ENCODE measurements at places on chromosomes 4 and X. TPM values are rescaled to one million over a fixed set of nuclear protein-coding genes. Genes with fewer than 3 reads are reported as not detected.

DNA sequence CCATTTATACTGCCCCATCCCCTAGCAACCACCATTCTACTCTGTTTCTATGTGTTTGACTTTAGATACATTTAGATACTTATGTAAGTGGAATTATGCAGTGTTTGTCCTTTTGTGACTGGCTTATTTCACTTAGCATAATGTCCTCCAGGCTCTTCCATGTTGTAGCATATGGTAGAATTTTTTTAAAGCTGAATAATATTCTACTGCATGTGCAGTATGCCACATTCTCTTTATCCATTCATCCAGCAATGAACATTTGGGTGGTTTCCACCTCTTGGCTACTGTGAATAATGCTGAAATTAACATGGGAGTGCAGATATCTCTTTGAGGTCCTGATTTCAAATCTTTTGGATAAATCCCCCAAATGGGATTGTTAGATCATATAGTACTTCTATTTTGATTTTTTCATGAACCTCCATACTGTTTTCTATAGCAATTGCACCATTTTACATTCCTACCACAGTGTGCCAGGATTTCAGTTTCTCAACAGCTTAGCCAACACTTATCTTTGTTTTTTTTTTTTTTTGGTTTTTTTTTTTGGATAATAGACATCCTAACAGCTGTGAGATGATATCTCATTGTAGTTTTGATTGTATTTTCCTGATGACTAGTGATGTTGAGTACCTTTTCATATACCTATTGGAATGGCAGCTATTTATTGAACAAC lies 105.9 kb upstream of the LNX1 start:
- no peaks in the 10 kb centered on the region for H3K36me3 ChIP-seq
- no peak overlapping the region for H3K27ac ChIP-seq
- H3K4me3 ChIP-seq, result no peak overlapping the region
- H3K27me3 ChIP-seq, result no peaks in the 10 kb centered on the region

The FAM241A gene
- total RNA-seq, result 0.19 TPM

The AR gene
- 10.2 TPM for total RNA-seq

DNA sequence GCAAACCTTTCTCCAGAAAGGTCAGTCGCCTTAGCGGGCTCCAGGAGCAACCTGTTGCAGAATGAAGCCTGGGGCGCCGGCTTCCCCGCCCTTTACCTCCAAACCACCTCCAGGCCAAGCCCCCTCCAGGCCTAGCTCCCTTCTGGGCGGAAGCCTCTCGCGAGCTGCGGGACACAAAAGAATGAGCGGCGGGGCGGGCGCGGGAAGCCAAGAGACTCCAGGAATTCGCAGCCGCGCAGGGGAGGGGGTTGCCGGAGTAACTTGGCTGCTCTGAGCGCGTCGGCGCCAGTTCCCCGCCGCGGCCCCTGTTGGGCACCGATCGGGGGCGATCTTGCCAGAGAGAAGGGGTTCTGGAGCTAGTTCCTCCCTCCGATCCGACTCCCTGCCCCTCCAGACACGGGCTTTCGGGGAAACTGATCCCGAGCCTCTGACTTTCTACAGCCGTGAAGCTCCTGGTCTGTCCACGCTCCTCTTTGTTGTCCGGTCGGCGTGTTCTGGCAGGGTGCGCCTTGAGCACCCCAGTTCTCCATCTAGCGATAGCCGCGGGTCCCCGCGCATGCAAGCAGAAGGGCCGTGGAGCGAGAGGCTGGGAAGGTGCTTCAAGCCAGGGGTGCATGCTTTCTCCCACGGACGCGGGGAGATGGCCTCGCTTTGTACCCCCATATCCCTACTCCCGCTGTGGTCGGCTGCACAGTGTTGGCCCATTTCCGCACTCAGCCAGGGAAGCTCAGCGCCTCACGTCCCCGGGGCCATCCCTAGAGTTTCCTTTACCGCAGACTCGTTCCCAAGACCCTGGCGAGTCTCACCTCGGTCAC lies 1.2 kb downstream of the PROM1 start:
- H3K36me3 ChIP-seq, result no peaks in the 10 kb centered on the region
- no peak for DNase-seq
- peaks cover 17% of the 10 kb centered on the region for H3K4me1 ChIP-seq
- H3K4me3 ChIP-seq, result peak overlapping the region; percentile 71
- H3K27ac ChIP-seq, result no peak overlapping the region
- peaks cover 78% of the 10 kb centered on the region for H3K27me3 ChIP-seq

- peaks cover 2% of the 10 kb centered on the region for H3K27me3 ChIP-seq
- DNase-seq, result no peak
- H3K36me3 ChIP-seq, result no peaks in the 10 kb centered on the region
- H3K4me3 ChIP-seq, result no peak overlapping the region
- H3K27ac ChIP-seq, result no peak overlapping the region
These were observed 125.0 kb upstream of the MBNL3 start for GRCh38 chrX:132613801-132614200.

- H3K4me3 ChIP-seq, result no peak overlapping the region
- H3K36me3 ChIP-seq, result no peaks in the 10 kb centered on the region
- H3K27ac ChIP-seq, result peak overlapping the region; percentile 88
- DNase-seq, result no peak
- peaks cover 30% of the 10 kb centered on the region for H3K4me1 ChIP-seq
These were observed 11.4 kb upstream of the SLAIN2 start for GRCh38 chr4:48329976-48330375.

DNA sequence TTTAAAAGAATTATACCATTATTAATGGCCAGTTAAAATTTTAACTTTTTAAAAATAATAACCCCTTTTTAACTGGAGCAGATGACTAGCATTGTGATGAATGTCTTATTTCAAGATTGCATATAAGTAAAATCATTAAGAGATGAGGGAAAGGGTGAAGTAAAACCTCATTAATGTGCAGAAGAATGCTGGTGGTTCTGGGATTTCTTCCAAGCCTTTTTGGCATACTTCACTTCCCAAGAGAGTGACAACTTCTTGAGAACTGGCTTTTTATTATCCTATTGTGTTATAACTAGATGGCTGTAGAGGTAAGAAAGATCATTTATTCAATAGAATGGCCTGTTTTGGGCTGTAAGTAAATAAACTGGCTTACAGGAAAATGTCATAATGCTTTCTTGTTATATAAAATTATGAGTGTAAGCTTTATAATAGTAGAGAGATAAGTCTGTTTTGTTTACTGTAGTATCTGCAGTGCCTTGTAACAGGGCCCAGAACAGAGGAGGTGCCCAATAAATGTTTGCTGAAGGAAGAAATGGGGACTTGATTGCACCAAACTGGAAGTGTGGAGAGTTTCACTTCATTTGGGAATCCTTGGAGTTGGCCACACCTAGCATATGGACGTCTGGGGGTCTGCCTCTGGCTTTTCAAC lies 242.9 kb upstream of the PITX2 start:
- DNase-seq, result no peak
- no peak overlapping the region for H3K27ac ChIP-seq
- no peaks in the 10 kb centered on the region for H3K36me3 ChIP-seq
- no peaks in the 10 kb centered on the region for H3K4me1 ChIP-seq
- no peak overlapping the region for H3K4me3 ChIP-seq

The REPS2 gene
- total RNA-seq, result 0.65 TPM

DNA sequence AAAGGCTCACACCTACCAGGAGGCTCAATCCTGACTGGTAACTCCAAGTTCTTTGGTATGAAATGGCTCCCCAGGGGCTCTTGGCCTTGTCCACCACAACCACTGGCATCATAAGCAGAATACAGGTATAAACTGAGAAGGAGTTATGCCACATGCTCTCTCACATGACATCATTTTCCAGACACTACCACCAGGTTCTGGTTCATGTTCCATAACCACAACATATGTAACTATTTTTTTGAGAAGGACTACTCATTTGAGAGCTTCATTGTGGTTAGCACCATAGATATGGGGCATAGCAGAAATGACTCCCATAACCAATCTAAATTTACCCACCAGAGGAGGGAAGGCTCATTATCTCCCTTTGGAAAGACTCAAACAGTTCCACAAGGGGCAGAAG lies 19.6 kb downstream of the PRDM5 start:
- H3K27me3 ChIP-seq, result no peaks in the 10 kb centered on the region
- H3K36me3 ChIP-seq, result peaks cover 7% of the 10 kb centered on the region
- H3K27ac ChIP-seq, result no peak overlapping the region
- peaks cover 8% of the 10 kb centered on the region for H3K4me1 ChIP-seq
- no peak overlapping the region for H3K4me3 ChIP-seq
- DNase-seq, result no peak

The ADH6 gene
- total RNA-seq, result not detected

GRCh38 chr4:100022792-100023222 lies 72.7 kb upstream of the H2AZ1 start:
- H3K36me3 ChIP-seq, result no peaks in the 10 kb centered on the region
- peaks cover 16% of the 10 kb centered on the region for H3K27me3 ChIP-seq
- no peak overlapping the region for H3K4me3 ChIP-seq
- H3K4me1 ChIP-seq, result no peaks in the 10 kb centered on the region
- H3K27ac ChIP-seq, result no peak overlapping the region

- no peaks in the 10 kb centered on the region for H3K27me3 ChIP-seq
- H3K27ac ChIP-seq, result no peak overlapping the region
- H3K4me1 ChIP-seq, result no peaks in the 10 kb centered on the region
- DNase-seq, result no peak
These were observed 19.3 kb downstream of the NEK1 start for GRCh38 chr4:169593050-169593560.

The PITX2 gene
- not detected for total RNA-seq

- H3K4me3 ChIP-seq, result no peak overlapping the region
- no peak for DNase-seq
- peaks cover 10% of the 10 kb centered on the region for H3K36me3 ChIP-seq
- peaks cover 13% of the 10 kb centered on the region for H3K4me1 ChIP-seq
- no peaks in the 10 kb centered on the region for H3K27me3 ChIP-seq
These were observed 307 bp downstream of the ATG4A start for GRCh38 chrX:108091878-108092291.

- no peaks in the 10 kb centered on the region for H3K36me3 ChIP-seq
- H3K27me3 ChIP-seq, result peaks cover 50% of the 10 kb centered on the region
- no peak overlapping the region for H3K27ac ChIP-seq
- H3K4me1 ChIP-seq, result peaks cover 8% of the 10 kb centered on the region
- no peak overlapping the region for H3K4me3 ChIP-seq
These were observed 111.2 kb downstream of the GLRA3 start for GRCh38 chr4:174717828-174718227.

The DSPP gene
- not detected for total RNA-seq

GRCh38 chrX:66633541-66633940 lies 5.3 kb downstream of the EDA2R start:
- H3K4me1 ChIP-seq, result no peaks in the 10 kb centered on the region

DNA sequence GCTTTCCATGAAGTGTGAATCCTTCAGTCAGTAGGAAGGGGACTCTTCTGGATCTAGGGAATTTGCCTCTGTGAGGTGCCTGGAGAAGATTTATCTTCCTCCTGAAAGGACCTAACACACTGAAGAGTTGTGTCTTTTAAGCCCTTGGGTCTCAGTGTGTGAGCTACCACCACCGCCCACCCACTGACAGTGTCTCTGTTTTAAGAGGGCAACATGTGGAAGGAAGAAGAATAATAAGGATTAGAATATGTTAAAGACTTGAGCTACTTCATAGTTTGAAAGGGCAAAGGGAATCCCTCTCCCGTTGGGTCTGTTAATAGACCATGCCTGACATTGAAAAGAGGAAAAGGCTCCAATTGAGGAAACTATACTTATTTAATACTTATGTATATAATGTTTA lies 64.3 kb upstream of the TLR2 start:
- H3K4me3 ChIP-seq, result no peak overlapping the region
- H3K27me3 ChIP-seq, result no peaks in the 10 kb centered on the region
- peaks cover 16% of the 10 kb centered on the region for H3K36me3 ChIP-seq
- no peak for DNase-seq
- H3K27ac ChIP-seq, result peak overlapping the region; percentile 65
- H3K4me1 ChIP-seq, result peaks cover 38% of the 10 kb centered on the region

The UGT2B10 gene
- not detected for total RNA-seq

The MAGEC2 gene
- not detected for total RNA-seq

GRCh38 chrX:15143050-15143824 lies 126.6 kb downstream of the ASB9 start:
- H3K27ac ChIP-seq, result no peak overlapping the region
- H3K4me3 ChIP-seq, result no peak overlapping the region
- no peak for DNase-seq
- peaks cover 1% of the 10 kb centered on the region for H3K4me1 ChIP-seq

DNA sequence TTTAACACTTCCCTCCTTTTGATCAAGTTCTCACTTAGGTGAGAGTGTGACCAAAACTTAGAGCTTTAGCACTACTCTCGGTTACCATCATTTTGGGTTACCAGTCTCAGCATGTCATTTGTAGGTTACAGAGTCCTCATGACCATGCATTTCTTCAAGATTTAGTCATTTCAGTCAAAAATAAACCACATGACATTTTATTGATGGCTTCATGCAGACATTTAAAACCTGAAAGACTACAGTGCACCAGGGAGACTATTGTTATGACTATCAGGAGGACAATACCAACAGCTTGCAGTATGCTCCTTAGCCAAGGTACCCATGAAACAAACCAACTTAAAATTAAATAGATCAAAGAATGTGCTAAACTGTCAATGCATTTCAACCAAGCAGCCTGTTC lies 498.1 kb upstream of the FSTL5 start:
- H3K4me3 ChIP-seq, result no peak overlapping the region
- peaks cover 7% of the 10 kb centered on the region for H3K27me3 ChIP-seq
- no peaks in the 10 kb centered on the region for H3K4me1 ChIP-seq
- no peaks in the 10 kb centered on the region for H3K36me3 ChIP-seq
- DNase-seq, result no peak

The CT83 gene
- not detected for total RNA-seq

GRCh38 chr4:54784161-54784671 lies 126.5 kb downstream of the KIT start:
- no peaks in the 10 kb centered on the region for H3K4me1 ChIP-seq
- no peaks in the 10 kb centered on the region for H3K36me3 ChIP-seq

The NAP1L3 gene
- total RNA-seq, result 14.3 TPM

GRCh38 chrX:101682723-101683122 lies 23.1 kb upstream of the ARMCX2 start:
- H3K4me1 ChIP-seq, result peaks cover 28% of the 10 kb centered on the region
- H3K36me3 ChIP-seq, result no peaks in the 10 kb centered on the region
- H3K27me3 ChIP-seq, result no peaks in the 10 kb centered on the region
- no peak overlapping the region for H3K4me3 ChIP-seq
- DNase-seq, result no peak

The UGT2B15 gene
- total RNA-seq, result not detected

The SLC6A14 gene
- not detected for total RNA-seq

The RS1 gene
- total RNA-seq, result not detected

DNA sequence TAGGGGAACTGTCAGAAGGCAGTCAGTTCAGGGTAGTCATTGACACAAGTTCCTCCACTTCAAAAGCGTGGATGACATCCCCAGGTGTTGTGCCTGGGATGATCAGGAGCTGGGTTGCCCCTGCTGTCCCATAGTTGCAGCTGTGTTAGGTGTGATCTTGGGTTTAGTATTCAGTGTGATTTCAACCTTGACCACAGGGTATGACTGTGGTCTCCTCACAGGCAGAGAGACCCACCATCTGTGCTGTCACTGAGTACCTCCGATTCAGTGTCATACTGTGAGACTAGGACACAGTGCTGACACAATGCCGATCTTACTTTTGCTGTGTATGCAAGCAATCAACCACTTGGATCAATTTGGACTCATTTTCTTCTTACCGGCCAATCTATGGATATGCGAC lies 25.2 kb downstream of the FOXR2 start:
- no peak overlapping the region for H3K27ac ChIP-seq
- H3K36me3 ChIP-seq, result no peaks in the 10 kb centered on the region
- H3K27me3 ChIP-seq, result no peaks in the 10 kb centered on the region
- no peak overlapping the region for H3K4me3 ChIP-seq
- H3K4me1 ChIP-seq, result no peaks in the 10 kb centered on the region
